ENCODE measurements at places on chromosomes 11 and 22.

DNA sequence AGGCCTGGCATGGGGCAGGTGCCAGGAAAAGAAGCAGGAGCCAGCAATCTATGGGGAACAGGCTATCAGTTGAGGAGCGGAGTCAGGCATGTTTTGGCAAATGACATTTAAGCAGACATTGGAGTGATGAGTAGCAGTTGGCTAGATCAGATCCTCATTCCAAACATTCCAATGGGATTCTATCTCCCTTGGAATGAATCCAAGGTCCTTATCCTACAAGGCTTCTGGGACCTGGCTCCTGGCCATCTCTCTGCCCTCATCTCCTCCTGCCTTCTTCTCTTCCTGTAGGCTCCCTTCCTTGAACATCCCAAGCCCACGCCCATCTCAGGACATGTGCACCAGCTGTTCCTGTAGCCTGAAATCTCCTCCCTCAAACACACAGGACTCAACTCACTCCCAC, 1074.5 kb downstream of the TBC1D22A start:
- no peak for DNase-seq

DNA sequence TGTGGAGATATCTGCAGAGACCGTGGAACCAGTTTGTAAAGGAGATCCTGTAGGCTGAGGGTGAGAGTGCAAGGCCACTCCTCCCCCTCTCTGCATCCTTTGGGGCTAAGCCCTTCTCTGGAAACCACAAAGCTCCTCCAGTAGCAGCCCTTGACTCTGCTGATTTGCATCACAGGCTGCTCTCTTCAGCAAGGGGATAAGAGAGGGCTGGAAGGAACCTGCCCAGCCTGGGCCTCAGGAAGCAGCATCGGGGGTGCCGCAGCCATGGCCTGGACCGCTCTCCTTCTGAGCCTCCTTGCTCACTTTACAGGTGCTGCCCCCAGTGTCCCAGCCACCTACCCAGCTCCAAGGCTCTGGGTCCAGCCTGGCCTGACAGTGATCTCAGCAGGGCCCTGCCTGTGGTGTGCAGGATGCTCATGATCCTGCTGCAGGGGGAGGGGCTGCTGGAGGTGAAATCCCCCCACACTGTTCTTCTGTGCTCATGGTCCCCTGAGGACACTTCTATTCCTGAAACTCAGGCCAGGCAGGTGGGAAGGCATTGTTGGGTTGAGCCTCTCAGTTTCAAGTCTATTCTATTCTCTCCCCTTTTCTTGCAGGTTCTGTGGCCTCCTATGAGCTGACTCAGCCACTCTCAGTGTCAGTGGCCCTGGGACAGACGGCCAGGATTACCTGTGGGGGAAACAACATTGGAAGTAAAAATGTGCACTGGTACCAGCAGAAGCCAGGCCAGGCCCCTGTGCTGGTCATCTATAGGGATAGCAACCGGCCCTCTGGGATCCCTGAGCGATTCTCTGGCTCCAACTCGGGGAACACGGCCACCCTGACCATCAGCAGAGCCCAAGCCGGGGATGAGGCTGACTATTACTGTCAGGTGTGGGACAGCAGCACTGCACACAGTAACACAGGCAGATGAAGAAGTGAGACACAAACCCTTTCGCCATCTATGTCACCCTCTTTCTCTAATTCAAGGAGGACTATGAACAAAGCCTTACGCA, 68.5 kb upstream of the IGLL5 start:
- no peak for DNase-seq

DNA sequence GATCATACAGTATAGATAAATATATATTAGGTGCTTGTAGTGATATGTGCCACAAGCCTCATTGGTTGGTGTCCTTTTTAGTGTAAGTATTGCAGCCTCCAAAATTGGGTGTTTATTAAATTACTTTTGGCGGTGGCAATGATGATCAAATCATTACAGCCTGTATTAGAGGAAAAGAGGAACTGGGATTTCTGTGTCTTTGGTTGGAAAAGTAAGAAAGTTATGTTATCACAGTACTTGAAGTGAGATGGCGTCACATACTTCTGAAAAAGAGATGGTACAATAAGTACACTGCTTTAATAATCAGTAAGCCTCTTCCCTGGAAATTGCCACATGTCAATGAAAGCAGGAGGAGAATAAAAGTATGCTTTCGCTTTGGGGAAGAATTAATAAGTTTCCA, 523 bp upstream of the MPZL3 start:
- no peak for DNase-seq

DNA sequence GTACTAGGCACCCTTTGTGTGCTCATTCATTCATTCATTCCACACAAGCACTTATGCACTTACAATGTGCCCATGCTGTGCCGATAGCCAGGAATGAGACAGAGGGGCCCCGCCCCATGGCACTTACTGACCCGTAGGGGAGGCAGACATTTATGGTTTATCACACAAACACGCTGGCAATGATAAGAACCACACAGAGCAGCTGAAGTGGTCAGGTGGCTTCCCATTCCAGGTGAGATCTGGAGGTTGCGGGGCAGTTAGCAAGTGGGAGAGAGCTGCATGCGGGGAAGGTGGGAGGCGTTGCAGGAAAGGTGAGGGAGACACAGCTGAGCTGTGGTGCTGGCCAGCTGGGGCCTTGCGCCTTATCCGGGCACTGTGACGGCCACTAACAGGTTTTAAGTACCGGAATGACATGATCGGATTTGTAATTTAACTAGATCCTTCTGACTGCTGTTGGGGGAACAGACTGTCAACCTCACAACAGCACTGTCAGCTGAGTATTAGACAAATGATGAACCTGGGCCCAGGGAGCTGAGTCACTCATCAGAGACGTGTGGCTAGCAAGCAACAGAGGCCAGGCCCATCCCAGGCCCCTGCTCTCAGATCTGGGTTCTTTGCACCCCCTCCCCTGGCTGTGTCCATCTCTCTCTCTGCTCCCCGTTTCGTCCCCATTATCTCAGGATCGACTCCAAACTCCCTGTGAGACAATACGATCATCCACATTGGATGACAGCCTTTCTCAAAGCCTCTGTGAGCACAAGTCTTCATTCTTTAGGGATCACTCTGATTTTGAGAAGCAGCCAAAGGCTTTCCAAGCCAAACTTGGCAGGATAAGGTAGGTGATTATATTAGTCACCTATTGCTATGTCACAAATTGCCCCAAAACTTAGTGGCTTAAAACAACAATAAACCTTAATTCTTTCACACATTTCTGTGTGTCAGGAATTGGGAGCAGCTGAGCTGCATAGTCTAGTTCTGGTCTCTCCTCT, 28.4 kb downstream of the RASD2 start:
- no peak for DNase-seq

DNA sequence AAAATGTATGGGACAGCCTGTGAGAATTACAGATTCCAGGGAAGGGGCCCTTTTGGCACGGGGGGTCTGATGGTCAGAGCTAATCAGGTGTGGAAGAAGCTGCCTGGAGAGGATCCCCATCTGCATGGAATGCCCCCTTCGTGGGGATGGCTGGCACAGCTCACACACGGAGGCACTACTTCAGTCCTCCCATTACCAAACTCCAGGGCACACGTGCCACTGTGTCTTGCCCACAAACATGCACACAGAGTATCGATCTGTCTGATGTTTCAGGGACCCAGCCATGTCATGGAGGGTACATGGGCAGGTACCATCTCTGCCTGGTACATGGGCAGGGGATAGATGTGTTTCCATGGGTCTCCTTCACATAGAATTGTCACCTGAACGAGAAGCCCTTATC, 14.7 kb downstream of the KCNQ1OT1 start:
- DNase-seq = no peak

GRCh38 chr11:78860720-78861422, 286.2 kb upstream of the NARS2 start:
- no peak for DNase-seq

GRCh38 chr22:22977479-22978200, 90.0 kb downstream of the IGLL5 start:
- DNase-seq = no peak

DNA sequence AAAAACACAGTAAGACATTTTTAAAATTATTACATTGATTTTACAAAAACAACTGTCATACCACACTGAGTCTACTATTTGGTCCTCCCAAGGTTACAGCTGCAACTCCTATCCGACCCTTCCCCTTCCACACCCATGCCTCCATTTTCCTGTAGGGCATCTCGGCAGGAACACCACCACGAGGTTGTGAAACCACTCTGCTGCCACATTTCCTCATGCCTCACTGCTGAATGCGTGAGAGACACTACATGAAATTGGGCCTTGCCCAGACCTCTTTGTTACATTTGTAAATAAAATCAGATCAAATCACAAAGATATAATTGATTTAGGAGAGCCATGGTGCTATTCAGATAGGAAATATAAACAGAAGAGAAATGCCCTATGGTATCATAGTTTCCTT, 2.0 kb downstream of the ARHGAP32 start:
- no peak for DNase-seq

DNA sequence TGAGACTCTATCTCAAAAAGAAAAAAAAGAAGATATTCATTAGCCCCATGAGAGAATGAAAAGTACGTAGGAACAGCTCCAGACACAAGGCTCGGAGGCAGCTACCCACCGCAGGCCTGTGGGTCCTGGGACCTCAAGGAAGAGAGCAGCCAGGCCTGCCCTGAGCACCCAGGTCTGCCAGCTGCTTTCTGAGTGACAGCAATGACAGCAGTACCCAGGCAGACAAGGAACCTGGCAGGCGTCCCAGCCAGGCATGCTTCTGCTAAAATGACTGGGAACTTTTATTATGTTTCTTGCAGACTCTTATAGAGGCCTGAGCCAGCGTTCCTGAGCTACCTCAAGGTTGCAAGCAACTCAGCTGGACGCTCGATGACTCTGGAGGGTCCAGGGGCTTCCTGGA, 31.6 kb downstream of the CPT1A start:
- DNase-seq = no peak

- DNase-seq = no peak
These were observed 18.4 kb upstream of the TTC12 start for GRCh38 chr11:113295993-113296392.

DNA sequence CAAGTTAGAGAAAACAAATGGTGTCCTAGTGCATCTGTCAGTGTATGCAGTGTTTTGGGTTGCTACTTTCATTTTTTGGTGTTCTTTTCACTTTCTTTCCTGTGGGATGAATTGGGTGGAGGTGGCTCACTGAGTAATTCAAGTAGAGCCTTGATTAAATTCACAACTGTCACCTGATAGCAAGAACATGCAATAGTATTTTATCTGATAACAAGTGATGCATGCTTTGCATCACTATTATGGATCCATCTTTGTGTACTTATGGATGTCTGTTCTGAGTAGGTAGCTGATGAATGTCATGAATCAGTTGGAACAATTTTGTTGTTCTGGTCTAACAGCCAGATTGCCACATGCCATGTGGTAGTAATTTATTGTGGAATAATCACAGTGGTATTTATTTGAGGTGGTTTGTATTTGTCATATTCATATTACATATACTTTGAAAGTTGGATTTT, 87.5 kb downstream of the DDX10 start:
- no peak for DNase-seq

DNA sequence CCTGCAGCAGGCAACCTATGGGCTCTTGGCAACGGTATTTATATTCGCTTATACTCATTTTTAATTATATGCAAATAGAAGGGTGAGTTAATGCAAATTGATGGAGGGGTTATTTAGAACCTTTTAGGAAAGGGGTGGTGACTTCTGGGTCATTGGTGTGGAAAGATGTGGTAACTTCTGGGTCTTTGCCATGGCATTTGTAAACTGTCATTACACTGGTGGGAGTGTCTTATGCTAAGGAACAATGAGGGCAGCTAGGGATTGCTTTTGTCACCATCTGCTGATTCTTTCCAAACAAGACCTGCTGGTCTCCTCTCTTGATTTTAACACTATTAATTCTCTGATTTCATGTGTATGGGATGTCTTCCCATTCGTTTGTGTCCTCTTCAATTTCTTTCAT, 11.7 kb upstream of the KAT5 start:
- DNase-seq = no peak

DNA sequence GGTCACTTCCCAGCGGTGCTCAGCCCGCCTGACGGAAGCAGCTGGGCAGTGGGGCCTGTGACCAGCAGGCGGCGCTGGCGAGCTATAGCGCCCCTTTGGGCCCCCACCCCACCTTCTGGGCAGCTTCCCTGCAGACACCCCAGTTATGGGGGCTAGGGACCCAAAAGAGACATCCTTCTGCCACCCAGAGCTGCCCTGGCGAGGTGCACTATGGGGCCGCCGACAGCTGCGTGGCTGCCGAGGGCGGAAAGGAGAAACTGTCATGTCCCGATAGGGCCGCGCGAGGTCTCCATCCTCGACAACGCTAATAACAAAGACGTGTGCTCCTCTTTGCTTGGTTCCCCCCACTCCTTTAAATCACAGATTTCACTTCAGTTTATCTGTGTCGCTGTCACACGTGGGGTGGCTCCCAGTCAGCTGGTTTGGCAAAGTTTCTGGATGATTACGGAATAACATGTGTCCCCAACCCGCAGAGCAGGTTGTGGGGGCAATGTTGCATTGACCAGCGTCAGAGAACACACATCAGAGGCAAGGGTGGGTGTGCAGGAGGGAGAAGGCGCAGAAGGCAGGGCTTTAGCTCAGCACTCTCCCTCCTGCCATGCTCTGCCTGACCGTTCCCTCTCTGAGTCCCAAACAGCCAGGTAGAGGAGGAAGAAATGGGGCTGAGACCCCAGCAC, 673 bp upstream of the MYO7A start:
- DNase-seq = no peak

- no peak for DNase-seq
These were observed 13.8 kb downstream of the OSBP start for GRCh38 chr11:59601788-59602187.

GRCh38 chr11:48161951-48162884, 54.4 kb upstream of the OR4B1 start:
- DNase-seq = no peak

DNA sequence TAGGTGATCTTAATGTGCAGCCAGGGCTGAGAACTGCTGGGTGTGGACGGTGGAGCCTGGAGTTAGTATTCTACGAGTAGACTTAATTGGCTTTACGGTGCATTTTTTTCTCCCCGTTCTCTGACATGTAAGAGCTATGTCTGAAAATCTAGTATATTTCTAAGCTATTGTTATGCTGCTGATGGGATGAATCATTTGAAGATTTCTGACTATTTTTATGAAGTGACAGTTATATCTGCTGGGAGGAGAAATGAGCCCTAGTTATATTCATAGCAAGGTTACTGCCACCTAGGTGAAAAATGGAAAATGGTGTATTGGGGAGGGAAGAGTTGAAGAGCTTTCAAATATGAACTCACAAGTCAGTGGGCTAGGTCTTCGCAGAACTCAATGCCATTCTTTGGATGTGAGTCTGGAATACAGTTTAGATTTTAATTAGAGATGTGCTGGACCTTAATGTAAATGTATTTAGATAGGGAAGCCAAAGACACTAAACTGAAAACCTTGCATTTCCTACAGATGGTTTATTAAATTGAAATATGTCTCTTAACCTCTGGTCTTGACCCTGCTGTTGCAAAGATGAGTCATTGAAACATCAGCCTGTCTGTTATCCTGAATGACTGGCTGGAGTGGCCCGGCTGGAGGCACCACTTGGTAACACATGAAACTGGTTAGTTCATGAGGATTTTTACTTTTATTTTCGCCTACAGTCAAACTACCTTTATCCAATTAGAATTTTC, 293.7 kb downstream of the DDX10 start:
- DNase-seq = no peak

- DNase-seq = no peak
These were observed 8.0 kb downstream of the NUMA1 start for GRCh38 chr11:72072348-72072747.

GRCh38 chr22:48588151-48588877, 1239.4 kb downstream of the BRD1 start:
- no peak for DNase-seq
